ENCODE measurements at places on chromosomes 4 and X.

DNA sequence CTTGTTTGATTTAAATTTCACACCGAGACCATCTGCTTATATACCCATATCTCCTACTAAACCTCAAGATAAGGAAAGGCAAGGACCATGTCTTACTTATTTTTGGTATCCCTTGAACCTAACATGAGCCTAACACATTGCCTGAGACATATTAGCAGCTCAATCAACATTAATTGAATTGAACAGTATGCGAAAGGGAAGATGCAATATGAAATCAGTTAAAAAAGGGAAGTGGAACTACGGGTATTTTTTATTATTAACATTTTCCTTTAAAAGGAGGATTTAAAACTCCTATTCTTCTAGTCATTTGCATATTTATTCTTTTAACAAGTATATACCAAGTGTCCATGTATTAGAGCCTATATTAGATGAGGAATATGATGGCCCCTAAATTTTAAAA lies 197.0 kb downstream of the CAMK2D start:
- no peak for DNase-seq

DNA sequence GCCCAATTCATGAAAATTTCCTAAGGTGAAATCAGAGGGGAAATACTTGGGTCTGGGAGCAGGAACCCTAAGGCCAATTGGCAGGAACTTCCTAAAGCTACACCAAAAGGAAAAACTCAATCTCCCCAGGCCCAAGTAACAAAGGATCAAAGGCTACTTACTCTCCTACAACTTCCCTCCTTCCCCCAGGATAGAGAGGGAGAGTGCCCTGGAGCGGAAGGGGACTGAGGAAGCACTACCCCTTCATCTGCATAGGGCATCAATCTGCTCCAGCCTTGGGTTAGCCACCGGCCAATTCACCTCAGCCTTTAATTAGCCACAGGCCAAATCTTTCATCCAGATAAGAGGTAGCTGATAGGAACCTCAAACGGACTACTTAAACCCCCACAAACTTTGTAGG lies 55.0 kb downstream of the SLC34A2 start:
- no peak for DNase-seq

- no peak for DNase-seq
These were observed 11.7 kb upstream of the PTPN13 start for GRCh38 chr4:86582410-86582809.

DNA sequence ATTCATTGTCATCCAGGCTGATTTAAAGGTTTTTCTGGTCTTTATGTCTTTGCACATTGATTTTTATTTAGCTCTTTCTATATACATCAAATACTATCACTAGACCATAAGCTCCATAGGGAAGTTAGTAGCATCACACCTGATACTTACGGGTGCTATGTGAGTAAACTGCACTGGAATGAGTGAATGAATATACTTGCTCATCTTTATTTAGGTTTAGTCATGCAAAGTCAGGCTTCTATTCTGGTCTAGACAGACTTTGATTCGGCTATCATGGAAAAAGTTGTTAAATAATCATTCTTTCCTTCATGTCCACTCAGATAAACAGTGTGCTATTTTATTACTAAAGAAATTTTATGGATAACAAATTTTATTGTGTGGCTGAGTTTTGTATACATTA lies 457.8 kb upstream of the PCDH7 start:
- DNase-seq, result no peak

- DNase-seq, result peak; percentile 10
These were observed 21.4 kb upstream of the PPP2R2C start for GRCh38 chr4:6493658-6494304.

DNA sequence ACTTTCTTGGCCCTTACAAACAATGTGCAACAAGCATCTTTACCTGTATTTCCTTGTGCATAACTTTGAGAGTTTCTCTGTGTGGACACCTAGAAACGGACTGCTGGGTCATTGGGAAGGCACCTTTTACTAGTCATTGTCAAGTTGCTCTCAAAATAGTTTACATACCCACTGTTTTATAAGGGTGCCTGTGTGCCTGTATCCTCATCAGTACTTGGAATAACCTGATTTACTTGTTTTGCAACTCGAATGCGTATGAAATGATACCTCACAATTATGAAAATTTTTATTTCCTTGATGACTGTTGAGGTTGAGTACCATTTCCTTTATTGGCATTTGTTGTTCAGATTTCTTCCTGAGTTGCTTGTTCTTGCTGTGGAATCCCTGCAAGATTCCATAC lies 150.8 kb downstream of the STIM2 start:
- no peak for DNase-seq

- peak; percentile 32 for DNase-seq
These were observed 138.9 kb upstream of the INPP4B start for GRCh38 chr4:142984871-142985585.

DNA sequence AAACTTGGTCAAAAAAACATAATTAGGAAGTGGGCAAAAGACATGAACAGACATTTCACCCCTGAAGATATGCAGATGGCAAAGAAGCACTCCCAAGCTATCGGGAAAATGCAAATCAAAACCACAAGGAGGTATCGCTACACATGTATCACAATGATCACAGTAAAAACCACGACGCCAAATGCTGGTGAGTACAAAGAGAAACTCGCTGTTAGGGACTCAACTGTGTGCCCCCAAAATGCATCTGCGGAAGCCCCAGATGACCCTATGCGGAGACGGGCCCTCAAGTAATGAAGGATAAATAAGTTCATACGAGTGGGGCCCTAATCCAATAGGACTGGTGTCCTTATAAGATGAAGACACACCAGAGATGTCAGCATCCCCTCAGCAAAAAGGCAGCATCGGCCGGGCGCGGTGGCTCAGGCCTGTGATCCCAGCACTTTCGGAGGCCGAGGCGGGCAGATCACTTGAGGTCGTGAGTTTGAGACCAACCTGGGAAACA lies 10.2 kb downstream of the GAK start:
- no peak for DNase-seq

GRCh38 chr4:129532573-129532972 lies 436.6 kb downstream of the C4orf33 start:
- DNase-seq, result no peak
